Dorsolateral prefrontal cortex (tissue), 122 donors: ENCODE measurements at places on chromosomes 4 and X.

GRCh38 chrX:119089619-119090018 lies 16.8 kb downstream of the CT47C1 start:
- no peak for DNase-seq

- no peak for DNase-seq
Observed at GRCh38 chr4:120728892-120729675, 193.4 kb downstream of the PRDM5 start.

DNA sequence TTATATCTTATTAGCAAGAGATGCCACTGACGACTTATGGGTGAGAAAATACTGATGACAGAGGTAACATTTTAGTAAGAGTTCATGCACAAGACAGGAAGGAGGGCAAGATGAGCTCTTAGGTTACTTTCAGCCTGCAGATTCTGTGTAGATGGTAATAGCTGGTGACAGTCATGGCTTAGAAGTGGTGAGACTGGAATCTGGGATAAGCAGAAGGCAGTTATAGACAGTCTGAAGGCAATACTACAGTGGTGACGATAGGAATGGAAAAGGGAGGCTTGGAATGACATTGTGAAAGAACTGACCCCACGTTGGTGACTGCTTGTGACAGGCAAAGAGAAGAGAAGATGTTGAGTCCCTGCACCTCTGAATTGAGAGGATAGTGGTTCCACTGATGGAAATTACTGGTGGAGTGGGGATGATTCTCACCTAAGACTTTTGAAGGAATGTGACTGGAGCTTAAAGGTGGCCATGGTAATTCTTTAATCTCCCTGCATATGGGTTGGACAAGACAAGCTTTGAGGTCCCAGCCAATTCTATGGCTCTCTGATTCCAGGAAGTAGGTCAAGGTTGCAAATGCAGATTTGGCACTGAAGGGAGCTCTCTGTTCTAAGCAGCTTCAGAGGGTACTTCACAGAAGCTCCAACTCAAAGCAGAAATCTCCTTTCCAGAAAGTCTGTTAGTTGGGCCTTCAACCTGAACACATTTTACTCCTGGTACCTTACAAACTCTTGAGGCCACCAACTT lies 99.7 kb downstream of the RASL11B start:
- DNase-seq: no peak

- DNase-seq: no peak
Observed at GRCh38 chrX:106742805-106743204, 16.3 kb downstream of the RNF128 start.

DNA sequence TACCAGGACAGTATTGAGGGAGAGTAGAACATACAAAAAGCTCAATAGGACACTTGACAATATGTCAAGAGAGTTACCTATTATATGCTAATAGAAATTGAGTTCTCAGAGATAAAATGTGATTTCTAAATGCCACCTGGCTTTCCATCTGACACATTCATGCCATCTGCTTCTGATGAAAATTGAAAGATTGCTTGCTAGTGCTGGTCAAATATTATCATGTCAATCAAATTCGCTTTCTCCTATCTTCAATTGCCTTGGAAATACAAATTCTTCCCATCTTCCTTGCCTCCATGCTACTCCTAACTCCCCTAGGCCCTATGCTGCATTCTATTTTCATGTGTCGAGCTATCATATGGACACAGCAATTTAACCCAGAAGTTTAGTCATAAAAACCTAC lies 1076.9 kb downstream of the ARAP2 start:
- no peak for DNase-seq

DNA sequence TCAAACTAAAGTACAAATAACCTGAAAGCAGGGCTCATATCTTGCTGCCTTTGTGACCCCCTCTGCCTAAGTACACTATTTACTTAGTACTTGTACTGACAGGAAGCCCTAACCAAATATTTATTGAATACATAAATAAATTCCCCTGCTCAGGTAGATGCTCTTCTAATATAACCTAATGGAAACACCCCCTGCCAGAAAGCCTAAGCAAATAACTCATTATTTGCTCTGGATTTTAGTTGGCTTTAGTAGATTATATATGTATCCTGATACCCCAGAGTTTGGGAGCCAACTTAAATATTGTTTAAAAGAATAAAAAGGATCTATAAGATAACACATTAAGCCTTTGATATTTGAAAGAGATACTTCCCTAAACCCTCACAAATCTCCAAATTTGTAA lies 318.2 kb downstream of the PPP1R2C start:
- no peak for DNase-seq

DNA sequence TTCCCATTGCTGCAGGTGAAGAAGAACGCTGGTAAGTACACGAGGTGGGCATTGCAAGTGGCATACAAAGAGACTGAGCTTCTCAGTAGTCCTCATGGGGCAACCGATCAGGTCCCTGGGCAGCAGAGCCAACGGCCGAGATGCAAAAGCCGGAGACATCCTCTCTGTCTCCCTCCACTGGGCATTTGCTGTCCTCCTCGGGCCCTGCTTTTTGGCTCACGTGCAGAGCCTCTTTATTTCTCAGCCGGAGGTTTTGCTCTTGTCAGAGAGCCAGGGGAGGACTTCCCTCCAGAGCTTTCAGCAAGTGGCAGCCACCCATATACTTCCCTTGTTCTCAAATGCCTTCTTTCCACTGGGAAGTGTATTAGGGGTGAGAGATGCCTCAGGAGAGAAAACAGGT lies 18.0 kb downstream of the STARD8 start:
- no peak for DNase-seq

DNA sequence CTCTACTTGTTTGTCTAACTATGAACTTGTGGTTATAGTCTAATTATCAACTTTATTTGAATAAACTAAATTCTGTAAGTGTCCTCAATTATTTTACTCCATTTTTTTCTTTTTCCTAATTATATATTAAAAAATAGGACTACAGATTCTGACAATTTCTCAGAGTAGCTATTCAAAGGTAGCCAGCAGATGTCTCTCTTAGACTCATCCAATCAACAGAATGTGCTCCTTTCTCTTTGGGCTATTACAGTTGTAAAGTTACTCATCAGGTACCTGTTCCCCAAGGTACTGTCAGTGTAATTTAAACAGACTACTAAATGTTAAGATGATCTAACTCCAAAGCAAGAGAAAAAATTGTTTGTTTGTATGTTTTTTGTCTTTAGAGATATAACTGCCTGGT lies 248.6 kb downstream of the PCDH18 start:
- DNase-seq: no peak

GRCh38 chr4:182023469-182023868 lies 219.7 kb upstream of the TENM3 start:
- no peak for DNase-seq

GRCh38 chrX:19535476-19535875 lies 20.2 kb upstream of the MAP3K15 start:
- DNase-seq: no peak

GRCh38 chr4:40846532-40846931 lies 96.8 kb downstream of the NSUN7 start:
- DNase-seq: no peak

DNA sequence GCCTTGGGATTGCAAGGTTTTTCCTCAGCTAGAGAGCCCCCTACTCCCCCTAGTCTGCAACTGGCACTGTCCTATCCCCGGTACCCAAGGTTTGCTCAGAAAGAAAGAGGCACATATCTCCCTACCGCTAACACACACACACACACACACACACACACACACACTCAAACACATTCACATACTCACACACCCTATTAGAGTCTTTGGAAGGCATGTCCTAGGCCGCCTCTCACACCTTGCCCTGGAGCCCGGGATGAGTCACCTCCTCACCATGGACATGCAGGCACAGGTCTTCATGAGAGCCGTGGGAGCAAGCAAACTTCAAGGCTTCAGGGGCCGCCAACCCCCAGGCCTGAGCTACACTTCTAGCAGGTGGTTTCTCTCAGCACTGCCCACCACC lies 49.2 kb downstream of the PJA1 start:
- no peak for DNase-seq
